CD4-positive, alpha-beta T cell treated with Interleukin-6 for 4 hours (primary cell): ENCODE measurements at places on chromosomes 6 and 20.

- DNase-seq, result no peak
Measured at GRCh38 chr6:53938810-53939209, 144.0 kb downstream of the LRRC1 start.

DNA sequence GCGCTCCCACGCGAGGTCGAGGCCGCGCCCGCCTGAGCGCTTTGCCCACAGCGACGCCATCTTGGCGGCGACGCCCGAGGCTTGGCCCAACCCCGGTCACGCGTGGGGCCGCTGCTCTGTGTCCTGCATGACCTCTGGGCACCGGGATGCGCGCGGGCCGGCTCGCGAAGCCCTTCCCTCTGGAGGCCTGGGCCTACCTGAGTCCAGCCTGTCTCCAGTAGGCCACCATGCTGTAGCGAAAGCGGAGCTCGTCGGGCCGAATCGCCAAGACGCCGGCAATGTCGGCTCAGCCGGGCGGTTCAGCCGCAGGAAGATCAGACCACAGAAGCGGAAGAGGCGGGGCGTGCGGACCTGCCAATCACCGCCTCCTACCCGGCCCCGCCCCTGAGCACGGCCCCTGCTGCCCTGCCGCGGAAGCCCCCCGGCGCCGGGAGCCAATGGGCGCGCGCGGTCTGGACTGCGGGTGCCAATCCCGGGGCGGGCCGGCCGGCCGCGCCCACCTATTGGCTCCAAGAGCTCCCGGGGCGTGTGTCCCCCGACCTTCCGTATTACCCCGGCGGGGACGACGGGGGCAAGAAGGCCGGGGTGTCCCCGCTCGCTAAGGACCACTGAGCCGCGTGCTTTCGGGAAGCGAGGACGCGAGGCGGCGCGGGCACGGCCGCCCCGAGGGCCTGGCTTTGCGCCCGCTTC, at the start of gene ATP5F1E:
Gene ATP5F1E, minus strand, starts transcription at position 313 of the 690 bp plus-strand sequence. Its CDS starts 84 bp downstream, at position 229.
- peak; percentile 99 for DNase-seq

- peak; percentile 24 for DNase-seq
Measured at GRCh38 chr20:61120595-61121515, 131.2 kb upstream of the CDH4 start.

GRCh38 chr6:105215506-105215905, 35.7 kb upstream of the POPDC3 start:
- no peak for DNase-seq

- no peak for DNase-seq
Measured at GRCh38 chr20:34074101-34074760, 37.8 kb downstream of the EIF2S2 start.

DNA sequence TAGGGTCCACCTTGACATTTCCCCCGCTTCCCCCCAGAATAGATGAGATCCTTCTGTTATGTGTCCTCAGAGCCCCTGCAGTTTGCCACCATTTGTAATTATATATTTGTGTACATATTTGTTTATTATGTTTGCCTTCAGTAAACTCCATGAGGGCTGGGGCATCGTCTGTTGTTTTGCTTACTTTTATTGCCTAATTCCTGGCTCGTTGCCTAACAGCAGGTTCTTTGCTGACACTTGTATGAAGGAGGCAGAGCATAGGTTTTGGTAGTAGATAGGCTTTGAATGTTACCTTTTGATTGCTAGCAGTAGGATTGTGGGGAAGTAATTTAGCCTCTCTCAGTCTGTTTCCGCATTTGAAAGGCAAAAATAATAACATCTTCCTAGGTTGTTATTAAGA, 9.9 kb downstream of the MAP3K4 start:
- no peak for DNase-seq

DNA sequence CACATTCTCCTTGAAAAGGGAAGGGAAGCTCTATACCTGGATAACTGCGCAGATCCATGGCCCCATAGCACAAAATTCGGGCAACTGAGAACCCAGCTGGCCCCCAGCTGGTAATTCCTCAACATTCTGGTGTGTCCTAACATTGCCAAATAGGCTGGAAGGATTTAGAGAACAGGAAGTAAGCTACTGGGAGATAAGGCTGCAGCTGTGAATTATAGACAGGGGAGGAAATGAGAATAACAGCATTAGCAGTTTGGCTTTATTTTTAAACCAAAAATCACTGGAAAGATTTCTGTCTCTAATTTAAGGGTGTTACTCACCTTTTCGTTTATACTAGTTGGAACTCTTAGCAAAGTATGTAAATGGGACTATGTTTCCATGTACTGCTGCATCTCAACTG, 97.2 kb downstream of the TULP4 start:
- DNase-seq, result no peak
